ENCODE measurements at places on chromosomes 12 and 14.
A peak's percentile ranks its signal among the peaks of the same experiment; 100 is the strongest.

- DNase-seq = no peak
Measured at GRCh38 chr14:57749267-57749666, 116.6 kb downstream of the SLC35F4 start.

GRCh38 chr14:42683707-42684106 lies 1077.0 kb downstream of the LRFN5 start:
- no peak for DNase-seq

DNA sequence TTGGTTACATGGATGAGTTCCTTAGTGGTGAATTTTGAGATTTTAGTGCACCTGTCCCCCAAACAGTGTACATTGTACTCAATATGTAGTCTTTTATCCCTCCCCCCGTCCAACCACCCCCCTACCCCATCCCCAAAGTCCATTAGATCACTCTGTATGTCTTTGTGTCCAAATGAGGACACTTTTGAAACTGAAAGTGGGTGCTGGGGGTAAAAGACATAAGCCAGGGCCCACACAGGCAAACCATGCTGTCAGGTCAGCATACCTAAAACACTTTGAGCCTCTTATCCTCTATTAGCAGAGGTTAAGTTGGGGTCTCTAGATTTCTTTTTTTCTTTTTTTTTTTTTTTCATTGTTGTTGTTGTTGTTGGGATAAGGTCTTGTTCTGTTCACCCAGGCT lies 31.3 kb upstream of the KICS2 start:
- DNase-seq = no peak

DNA sequence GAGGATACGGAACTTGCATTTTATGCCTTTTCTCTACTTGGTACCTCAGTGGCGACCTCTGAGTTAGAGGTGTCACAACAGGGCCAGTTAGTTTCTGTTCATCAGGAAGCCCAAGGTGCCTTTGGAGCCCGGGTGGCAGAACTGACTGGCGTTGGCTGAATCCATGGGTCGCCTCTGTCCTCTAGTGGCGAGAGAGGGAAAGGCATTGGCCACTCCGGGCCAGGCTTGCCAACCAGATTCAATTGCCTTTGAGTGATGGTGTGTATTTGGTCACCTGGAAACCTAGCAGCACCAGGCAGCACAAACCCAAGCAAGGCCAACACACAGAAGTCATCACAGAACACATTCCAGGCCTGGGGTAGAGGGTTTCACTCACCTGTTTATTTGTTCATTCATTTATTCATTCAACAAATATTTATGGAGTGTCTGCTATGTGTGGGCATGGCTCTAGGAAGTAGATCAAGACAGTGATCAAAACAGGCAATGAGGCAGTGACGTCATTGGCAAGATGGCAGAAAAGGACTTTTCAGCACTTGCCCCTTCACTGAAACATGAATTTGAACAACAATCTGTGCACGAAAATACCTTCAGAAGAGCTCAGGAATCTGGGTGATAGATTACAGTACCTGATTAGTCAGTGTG lies 40.5 kb upstream of the KCNA5 start:
- DNase-seq = no peak

- DNase-seq = no peak
Measured at GRCh38 chr12:29082522-29082921, 66.6 kb upstream of the FAR2 start.

GRCh38 chr14:58923751-58924405 lies 264.6 kb upstream of the DAAM1 start:
- no peak for DNase-seq

DNA sequence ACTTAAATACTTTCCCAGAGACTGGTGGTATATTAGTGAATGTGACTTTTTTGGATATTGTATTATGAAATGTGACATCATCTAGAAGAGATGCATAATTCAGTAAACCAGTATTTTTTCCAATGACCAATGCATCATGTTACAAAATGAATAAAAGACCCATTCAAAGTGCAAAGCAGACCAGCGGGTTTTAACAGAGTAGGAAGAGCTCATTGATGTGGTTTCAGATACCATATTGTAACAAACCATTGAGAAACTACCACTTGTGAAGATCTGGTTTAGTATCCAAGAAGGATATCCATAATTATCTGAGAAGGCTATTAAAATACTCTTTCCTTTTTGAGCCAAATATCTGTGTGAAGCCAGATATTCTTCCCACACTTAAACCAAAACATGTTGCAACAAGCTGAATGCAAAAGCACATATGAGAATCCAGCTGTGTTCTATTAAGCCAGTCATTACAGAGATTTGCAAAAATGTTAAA lies 47.7 kb downstream of the MVK start:
- no peak for DNase-seq

GRCh38 chr12:94111302-94111701 lies 37.1 kb upstream of the PLXNC1 start:
- DNase-seq = no peak

- DNase-seq = no peak
Measured at GRCh38 chr14:89978656-89979055, 22.9 kb downstream of the TDP1 start.

GRCh38 chr12:27107986-27108385 lies 25.6 kb upstream of the C12orf71 start:
- DNase-seq = no peak

GRCh38 chr12:12648284-12648683 lies 36.6 kb downstream of the CREBL2 start:
- no peak for DNase-seq

GRCh38 chr12:10027311-10027710 lies 3.2 kb upstream of the CLEC9A start:
- no peak for DNase-seq

GRCh38 chr12:57657744-57658143 lies 24.7 kb upstream of the B4GALNT1 start:
- DNase-seq = no peak

GRCh38 chr12:100920493-100920892 lies 125.9 kb downstream of the ANO4 start:
- no peak for DNase-seq

- no peak for DNase-seq
Measured at GRCh38 chr12:71626098-71626497, 37.5 kb downstream of the ZFC3H1 start.

GRCh38 chr14:20809917-20810316 lies 7.3 kb upstream of the RNASE1 start:
- no peak for DNase-seq

DNA sequence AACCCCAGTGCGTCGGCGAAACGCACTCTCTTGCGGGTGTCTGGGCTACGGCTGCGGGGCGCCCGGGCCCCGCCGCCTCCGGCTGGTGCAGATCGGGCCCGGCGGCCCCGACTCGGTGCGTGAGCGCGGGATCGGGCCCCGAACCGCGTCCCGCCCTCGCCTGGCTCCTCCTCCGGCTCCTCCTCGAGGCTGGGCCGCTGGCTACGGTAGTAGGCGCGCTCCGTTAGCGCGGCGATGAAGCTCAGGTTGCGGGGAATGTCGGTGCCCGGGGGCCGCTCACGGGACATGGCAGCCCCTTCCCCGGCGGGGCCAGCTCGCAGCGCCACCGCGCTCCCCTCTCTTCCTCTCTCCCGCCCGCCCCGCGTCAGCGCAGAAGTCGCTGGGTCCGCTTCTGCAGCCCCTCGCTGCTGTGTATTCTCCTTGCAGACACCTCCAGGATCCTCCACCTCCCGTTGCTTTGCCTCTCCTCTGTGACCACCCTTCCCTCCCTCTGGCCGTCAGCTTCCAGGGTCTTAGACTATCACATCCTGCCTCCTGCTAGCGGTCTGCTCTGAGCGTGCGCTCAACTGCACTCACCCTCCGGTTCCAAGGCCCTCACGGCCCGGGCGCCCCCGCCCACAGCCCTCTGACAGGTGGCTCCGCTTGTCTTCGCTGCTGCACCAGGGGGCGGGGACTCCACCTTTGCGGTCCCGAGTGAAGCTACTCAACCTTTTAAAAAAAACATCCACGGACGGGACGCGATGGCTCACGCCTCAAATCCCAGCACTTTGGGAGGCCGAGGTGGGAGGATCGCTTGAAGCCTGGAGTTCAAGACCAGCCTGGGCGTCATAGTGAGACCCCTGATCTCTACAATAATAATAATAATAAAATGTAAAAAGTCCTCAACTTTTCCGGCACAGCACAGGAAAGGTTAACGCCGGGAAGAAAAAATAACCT lies at the start of gene PPP1R3E:
PPP1R3E (minus strand) TSS at position 570 of the 936 bp plus-strand sequence; CDS start at position 287, 283 bp downstream.
- DNase-seq = peak; percentile 86

GRCh38 chr14:76376409-76376877 lies 506 bp downstream of the ESRRB start:
- no peak for DNase-seq

DNA sequence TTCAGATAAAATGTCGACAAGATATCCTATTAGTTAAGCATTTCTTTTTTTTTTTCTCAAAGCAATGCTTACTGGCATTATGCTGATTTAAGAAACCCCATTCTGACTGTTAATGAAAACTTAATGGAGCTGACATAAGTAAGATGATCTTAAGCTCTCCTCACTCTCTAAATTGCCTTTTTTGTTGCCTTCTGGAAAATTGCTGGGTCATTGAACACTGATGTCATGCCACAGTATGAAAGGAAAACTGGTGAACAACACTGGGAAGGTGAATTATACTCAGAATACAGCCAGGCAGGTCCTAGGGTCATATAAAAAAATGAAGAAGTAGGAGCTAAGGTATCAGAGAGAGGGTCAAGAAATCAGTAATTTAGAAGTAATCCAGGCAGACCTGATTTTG lies 179.9 kb downstream of the BTG1 start:
- DNase-seq = no peak

- no peak for DNase-seq
Measured at GRCh38 chr14:105256292-105256960, 8.1 kb downstream of the BTBD6 start.

- DNase-seq = no peak
Measured at GRCh38 chr12:31488737-31489338, 102.1 kb downstream of the DENND5B start.

GRCh38 chr14:21987937-21988336 lies 314.3 kb upstream of the OR4E1 start:
- DNase-seq = no peak

GRCh38 chr14:43166163-43166562 lies 1340.9 kb downstream of the FSCB start:
- DNase-seq = no peak

GRCh38 chr14:33847066-33847465 lies 103.8 kb downstream of the EGLN3 start:
- DNase-seq = no peak

- DNase-seq = no peak
Measured at GRCh38 chr12:127546721-127547505, 720.1 kb upstream of the TMEM132C start.

DNA sequence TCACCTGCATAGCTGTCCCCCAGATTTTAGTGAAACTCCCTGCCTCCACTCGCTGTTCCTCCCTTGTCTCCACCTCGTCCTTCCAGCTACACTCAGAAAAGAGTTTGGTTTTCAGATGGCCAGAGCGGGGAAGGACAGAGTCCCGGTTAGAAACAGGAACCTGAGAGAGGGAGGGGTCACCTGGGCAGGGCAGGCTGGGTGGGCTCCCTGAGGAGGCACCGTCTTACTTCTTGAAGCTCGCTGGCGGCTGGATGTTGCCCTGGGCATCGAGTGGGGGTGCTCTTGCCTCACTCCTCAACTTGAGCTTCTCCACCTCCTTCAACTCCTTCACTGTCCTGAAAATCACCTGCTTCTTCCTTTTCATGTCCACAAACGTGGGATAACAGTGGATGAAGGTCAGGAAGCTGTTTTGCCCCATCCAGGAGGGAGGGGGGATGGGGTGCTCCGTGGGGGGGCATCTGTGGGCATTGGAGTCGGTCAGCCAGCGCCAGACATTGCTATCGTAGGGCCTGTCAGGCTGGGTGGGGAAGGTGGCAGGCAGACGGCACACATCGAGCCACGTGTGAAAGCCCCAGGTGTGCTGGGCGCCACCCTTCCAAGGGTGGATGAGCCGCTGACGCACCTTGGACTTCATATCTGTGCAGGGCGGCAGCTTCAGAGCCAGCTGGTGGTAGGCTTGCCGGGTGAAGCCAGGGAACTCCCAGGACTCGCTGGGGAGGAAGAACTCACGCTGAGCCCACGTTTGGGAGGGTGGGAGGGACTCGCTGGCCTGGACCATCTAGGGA lies 2.0 kb downstream of the TEX52 start:
- DNase-seq = no peak

DNA sequence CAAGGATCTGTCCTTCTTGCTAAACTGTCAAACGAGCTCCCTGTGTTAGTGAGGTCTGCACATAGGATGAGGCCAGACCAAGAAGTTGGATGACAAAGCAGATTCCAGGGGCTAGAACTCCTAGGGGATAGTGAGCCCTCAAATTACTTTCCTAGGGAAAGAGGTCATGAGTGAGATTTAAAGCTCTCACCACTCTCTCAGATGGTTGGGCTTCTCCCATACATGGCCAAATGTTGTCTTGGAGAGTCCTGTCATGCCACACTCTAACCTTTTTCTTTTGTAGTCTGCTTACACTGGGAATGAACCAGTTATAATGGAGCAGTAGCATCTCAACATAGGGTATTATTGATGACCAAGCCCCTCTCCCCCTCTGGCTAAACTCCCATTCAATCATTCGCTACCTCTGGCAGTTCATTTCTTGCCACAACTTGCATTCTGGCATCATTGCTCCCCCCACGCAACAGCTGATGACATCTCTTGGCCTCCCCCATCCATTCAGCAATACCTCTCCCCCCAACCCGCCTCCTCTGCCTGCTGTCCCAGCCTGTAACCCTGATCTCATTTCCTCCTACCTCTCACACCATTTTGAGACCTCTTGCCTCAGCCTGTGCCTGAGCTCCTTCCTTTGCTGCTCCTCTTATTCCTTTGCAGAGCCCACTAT lies 64.7 kb upstream of the CISTR start:
- DNase-seq = no peak

GRCh38 chr12:105158876-105159275 lies 51.3 kb downstream of the WASHC4 start:
- no peak for DNase-seq

DNA sequence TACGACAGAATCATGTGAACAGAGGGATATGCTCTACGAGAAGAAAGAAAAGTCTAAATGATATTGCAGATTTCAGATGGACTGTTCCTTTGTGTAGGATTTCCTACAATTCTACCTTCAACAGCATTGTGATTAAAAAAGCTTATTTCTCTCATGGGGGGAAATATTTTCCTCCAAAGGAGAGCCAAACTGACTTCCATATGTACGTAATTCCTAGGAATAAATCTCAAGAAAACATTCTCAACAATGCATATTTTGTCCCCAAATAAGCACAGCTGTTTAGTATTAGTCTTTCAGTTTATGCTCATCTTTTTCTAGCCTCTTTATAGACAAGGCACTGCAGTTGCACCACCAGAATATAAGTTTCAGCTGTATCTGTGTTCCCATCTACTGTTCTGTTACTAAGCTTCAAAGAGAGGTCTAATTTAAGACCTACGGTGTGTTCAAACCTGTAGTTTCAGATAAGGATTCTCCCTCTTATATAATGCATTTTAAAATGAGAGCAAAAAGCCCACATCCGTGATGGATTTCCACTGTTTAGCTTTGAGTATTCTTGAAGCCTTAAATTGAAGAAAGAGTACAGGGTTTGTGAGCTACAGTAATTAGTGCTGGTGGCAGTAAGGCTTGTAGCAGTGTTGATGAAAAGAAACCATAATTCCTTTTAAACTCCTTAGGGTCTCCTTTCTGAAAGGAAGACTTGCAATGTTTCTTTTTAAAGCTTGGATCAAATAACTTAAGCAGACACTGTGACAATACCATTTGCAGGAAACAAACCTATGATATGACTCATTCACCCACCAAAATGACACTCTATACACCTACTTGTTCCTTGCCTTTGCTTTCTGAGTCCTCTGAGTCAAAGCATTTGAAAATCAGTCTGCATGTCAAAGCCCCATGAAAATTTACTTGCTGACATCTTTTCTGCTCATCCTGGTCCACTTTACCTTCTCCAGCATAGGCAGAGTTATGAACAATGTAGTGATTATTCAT lies 754.1 kb downstream of the NOVA1 start:
- DNase-seq = no peak

GRCh38 chr12:53483225-53483978 lies 15.9 kb downstream of the MAP3K12 start:
- no peak for DNase-seq
